Stimulated activated CD8-positive, alpha-beta memory T cell treated with anti-CD3 and anti-CD28 coated beads, Interleukin-7, amount 100 ng/mL, for 4 hours (primary cell): ENCODE measurements at places on chromosomes 5 and 9.
A peak's percentile ranks its signal among the peaks of the same experiment; 100 is the strongest.

DNA sequence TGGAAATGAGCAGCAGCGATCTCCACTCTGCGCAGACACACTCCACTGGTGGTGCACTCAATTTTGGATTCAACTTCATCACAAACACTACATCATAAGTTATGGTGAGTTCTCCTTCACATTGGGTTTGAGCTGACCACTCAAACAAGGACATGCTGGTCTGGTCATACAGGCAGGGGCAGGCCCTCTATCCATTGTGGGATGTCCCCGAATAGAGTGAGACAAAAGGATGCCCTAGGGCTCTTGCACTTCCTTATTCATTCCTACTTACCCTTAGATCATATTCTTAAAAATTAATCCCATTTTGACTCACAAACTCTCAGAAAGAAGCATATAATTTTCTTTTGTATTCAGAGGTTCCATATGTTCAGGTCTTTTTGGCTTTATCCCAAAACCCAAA lies 16.3 kb upstream of the PJA2 start:
- DNase-seq = no peak

DNA sequence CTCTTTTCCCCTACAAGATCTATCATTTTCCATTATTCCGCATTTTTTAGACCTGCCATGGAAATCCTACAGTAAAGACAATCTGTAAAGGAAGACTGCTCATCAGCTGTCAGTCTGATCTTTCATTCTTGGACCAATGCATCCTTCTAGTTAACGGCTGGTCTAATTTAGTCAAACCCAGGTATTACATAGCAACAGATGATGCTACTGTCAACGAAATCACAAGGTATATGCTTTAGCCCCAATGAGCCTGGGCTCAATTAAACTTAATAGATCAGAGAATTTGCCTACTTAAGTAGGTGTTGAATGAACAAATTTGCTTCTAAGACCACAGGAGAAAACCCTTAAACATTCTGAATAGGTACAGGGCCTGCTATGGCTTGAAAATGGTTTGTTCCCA lies 207.0 kb downstream of the TSSK1B start:
- DNase-seq = no peak

DNA sequence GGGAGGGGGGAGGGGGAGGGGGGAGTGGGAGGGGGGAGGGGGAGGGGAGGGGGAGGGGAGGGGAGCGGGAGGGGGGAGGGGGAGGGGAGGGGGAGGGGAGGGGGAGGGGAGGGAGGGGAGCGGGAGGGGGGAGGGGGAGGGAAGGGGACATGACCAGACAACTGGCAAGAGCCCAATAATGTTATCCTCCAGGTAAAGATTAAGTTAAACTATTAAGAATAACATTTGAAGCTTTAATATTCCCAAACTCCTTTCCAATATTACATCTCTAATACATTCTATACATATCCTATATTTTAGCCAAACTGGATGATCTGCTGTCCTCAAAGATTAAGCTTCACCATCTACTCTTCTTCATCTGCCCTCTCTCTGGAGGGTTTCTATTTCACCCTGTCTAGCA lies 25.8 kb downstream of the C5 start:
- DNase-seq = no peak

DNA sequence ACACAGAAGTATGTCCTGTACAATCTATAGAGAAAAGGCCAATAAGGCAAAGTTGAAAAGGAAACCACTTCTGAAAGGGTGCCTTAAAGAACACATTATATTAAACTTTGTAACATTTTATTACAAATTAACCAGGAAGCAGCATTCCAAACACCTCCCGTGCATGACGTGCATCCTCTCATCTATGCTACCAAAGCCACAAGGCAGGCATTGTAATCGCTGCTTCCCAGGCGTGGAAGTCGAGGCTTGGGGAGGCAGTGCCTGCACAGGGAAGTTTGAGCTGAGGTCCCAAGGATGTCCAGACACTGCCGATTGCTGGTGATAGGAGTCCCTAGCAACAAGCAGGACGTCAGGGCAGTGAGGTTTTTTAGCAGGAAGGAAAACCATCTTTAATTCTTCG lies 44.3 kb upstream of the BARHL1 start:
- no peak for DNase-seq

- no peak for DNase-seq
These were observed 23.9 kb downstream of the TPPP start for GRCh38 chr5:669111-669841.

DNA sequence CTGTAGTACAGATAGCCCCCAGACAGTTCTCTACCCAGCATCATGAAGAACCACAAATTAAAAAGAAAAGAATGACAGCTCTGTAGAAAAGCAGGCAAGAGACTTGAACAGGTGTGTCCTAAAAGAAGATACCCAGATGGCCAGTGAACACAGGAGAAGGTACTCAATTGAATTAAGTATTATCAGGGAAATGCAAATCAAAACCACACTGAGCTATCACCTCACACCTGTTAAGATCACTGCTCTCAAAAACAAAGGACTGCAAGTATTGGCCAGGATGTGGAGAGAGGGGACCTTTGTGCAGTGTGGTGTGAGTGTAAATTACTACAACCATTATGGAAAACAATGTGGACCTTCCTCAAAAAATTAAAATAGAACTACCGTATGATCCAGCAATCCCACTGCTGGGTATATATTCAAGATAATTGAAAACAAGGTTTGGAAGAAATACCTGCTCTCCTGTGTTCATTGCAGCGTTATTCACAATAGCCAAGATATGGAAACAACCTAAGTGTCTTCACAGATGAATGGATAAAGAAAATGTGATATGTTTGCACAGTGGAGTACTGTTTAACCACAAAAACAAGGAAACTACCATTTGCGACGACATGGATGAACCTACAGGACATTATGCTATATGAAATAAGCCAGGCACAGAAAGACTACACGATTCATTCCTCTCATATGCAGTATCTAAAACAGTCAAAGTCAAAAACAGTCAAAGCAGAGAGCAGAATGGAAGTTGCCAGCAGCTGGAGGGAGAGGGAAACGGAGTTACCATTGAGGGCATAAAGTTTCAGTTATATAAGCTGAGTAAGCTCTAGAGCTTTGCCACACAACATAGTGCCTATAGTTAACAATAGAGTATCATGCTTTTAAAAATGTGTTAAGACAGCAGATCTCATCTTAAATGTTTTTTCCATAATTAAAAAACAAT lies 102.6 kb downstream of the WNK2 start:
- no peak for DNase-seq

DNA sequence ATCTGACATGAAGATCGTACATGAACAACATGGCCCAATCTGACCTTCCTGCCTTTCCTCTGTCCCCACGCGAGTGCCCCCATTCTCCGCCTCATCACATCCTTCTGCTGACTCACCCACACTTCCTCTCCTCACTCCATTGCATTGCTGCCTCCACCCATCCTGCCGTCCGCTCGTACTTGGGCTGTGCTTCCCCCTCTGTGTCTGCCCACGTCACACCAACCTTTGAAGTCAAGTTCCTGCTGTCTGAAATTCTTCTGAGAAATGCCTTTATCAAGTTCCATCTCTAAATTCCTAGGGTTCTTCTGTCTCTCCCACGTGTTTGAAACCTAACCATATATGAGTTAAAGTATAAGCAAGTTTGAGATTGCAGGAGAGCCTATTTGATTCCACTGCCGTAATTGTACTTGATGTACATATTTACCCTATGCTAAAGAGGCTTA lies 18.0 kb upstream of the STARD4 start:
- DNase-seq = peak; percentile 82

- DNase-seq = no peak
These were observed 109.2 kb upstream of the SHB start for GRCh38 chr9:38178237-38178636.

GRCh38 chr5:23474315-23474714 lies 33.1 kb upstream of the PRDM9 start:
- DNase-seq = no peak

DNA sequence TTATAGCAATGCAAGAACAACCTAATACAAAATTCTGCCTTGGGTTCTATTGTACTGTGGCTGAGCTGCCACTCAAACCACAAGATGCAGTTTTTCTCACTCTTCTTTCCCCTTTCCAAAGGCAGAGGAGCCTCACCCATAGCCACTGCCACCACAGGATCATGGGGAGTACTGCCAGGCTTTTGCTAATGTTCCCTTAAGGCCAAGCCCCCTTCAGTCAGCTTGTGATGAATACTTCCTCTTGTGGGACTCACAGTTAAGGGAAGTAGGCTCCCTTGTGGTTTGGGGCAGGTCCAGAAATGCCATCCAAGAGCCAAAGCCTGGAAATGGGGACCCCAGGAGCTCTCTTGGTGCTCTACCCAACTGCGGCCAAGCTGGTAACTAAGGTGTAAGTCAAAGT lies 258.7 kb downstream of the SPATA31D1 start:
- DNase-seq = no peak

DNA sequence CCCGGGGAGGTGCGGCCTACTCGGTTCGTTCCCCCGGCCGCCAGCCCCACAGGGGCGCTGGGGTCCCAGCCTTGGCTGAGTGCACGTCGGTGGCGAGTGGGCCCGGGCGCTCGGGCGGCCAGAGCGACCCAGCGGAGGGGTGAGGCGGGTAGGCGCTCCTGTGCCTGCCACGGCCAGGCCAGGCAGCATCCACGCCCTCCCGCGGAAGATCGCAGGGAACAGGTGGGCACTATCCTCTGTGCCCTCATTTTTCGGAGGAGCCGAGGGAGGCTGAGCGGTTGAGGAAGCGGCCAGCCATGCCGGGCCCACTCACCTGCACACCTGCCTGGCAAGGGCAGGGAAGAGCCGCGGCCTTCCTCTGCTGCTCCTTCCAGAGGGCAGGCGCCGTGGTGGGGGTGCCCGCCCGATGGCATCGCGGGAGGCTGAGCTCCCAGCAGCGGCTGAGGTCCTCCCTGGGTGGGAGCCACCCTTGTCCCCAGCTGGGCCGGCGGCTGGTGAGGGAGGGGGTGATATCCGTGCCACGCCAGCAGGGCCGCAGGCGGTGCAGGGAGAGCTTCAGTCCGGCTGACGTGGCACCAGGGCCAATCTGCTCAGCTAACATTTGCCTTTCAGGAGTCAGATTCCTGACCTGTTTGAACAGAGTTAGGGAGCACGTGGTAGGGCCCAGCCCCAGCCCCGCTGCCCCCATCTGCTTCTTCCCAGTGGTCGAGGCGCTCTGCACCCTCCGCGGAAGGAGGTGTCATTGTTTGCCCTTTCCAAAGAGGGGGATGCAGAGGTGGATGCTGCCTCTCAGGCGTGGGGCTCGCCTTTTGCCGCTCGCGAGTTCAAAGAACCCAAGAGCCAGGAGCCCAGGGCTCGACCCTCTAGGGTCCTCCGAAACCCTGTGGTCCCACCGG lies 1.6 kb upstream of the SEC16A start:
- no peak for DNase-seq

GRCh38 chr5:73954381-73954780 lies 328.4 kb downstream of the ARHGEF28 start:
- no peak for DNase-seq

GRCh38 chr5:59333416-59333815 lies 560.1 kb downstream of the PDE4D start:
- no peak for DNase-seq

DNA sequence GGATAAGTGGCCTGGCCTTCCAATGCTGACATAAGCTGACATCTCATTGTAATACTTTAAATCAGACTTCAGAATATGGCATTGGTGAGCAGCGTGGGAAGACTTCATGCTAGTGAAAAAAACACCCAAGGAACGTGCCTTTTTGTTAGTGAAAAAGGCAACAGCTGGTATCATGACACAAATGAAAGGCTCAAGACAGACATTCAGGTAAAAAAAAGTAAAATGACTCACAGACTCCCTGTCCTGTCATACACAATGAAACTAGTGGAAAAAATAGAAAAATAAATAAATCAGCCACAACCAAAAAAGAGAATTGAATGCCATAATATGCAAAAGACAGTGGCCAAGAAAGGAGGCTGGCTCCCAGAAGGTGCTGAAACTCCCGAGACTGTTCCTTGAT lies 24.4 kb upstream of the PPP1R2B start:
- no peak for DNase-seq

DNA sequence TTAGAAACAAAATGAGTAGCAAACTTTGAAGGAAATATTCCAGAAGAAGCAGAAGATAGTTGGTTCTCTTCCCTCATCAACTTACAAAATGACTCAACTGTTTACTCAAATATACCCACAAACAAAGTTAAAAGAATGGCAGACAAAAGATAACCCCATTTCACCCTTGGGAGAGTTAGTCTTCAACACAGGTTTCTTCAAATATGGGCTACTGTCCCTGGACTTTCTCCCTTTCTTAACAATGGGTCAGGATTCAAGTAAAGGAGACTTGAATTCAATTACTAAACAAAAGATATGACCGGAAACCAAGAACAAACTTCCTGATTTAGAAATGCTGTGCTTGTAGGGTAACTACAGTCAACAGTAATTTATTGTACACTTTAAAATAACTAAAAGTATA lies 14.2 kb downstream of the RFX3 start:
- DNase-seq = no peak

DNA sequence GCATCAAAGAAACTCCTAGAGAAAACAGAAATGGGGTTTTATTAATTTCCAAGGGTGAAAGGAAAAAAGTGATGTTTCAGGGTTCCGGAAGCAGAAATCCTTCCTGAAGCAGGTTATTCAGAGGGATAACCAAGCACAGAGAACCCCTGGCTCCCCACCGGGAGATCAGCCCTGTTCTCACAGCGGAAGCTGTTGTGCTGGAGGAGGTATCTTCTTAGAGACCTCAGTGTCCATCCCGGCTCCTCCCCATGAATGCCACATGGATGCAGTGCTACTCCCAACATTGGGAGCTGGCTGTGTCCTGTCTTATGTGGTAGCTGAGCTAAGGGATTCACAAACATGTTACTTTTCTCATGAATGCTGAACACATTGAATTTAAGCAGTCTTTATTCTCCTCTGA lies 80.9 kb upstream of the IRX2 start:
- DNase-seq = no peak

DNA sequence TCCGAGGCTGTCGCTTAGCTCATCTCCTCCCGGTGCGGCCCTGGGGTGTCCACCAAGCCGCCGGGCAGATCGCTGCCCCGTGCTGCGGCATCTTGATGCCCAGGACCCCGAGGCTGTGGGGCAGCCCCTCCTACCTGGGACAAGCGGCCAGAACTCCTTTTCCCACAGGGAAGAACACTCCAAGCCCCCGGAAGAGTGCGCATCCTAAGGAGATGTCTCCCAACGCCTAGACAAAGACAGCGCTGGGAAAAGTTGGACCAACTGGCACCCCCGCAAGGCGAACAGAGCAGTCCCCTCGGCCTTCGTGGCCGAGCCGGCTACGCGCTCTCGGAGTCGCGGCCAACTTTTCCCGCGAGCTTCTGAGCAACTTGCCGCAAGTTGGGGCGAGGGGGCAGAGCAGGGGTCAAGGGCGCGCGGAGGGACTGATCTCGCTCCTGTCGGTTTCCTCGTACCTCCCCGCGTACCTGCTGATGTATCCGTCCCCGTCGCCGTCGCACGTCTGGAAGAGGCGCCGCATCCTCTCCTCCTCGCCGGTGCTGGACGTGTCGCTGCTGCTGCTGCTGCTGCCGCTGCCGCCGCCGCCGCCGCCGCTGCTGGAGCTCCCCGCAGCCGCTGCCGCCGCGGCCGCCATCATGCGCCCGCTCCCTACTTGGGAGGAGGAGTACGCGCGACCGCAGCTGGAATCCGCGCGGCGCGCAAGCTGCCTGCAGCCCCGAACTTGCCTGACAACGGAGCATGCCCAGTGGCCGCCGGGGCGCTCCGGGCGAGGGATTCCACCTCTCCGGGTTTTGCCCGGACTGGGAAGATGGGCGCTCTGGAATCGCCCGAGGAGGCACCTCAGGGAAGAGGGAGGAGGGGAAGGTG lies at the start of gene MCC:
Gene MCC, minus strand, starts transcription at position 673 of the 864 bp plus-strand sequence.
- peak; percentile 12 for DNase-seq

GRCh38 chr5:97085459-97086181 lies 56.8 kb downstream of the LIX1 start:
- DNase-seq = no peak
